AG10803 (cell line): ENCODE measurements at places on chromosomes 6 and 20.

DNA sequence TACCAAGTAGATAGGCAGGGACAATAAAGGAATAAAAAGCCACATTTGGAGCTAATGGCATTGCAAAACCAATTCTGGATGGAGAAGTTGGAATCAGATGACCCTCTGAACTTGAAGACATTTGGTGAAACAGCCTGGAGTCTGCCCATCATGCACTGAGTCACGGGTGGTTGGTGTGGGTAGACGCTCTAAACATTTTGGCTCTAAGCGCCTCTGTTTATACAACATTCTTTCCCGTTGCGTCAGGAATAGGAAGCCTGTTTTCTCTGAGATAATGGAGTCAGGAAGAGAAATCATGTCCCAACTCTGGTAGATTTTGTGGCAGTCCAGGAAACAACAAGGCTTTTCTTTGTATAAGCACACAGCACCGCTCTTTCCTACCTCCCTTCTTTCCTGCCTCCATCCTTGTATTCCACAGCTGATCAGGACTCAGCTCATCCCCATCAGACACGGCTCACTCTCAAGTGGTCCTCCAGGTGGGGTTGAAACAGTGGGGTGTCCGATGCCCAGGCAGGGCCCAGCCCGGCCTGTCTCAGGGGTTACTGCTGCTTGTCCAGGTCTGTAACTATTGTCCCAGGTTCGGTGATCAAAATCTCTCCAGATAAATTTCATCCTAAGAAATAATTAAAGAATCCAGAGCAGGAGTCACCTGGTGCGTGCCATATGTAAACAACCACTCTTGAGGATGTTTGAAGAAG, 12.1 kb upstream of the RAMACL start:
- peak; percentile 96 for DNase-seq

DNA sequence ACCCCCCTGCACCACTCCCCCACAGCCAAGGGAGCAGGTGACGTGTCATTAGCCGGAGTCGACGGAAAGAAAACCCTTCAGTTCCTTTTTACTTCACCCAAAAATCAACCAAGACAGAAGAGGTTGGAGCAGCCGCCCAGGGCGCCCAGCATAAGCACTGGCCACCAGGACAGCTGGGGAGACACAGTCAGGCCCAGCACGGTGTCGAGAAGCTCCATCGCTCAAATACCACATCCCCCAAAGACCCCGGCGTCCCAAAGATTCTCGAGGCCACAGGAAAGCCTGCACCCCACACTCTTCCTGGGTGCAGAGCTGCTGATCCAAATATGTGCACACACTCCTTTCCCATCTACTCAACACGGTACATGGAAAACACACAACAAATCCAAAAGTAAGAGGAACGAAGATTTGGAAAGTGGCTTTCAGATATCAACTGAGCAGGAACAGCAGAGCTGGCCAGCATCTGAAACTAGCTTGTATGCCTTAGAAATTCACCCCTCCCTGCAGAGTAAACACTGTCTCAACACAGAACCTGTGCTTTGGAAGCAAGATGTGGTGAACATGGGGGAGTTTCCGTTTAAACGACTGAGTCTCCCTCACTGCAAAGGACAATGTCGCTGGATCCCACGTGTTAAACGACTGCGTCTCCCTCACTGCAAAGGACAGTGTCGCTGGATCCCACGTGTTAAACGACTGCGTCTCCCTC, 54.6 kb downstream of the DLL1 start:
- DNase-seq = no peak

DNA sequence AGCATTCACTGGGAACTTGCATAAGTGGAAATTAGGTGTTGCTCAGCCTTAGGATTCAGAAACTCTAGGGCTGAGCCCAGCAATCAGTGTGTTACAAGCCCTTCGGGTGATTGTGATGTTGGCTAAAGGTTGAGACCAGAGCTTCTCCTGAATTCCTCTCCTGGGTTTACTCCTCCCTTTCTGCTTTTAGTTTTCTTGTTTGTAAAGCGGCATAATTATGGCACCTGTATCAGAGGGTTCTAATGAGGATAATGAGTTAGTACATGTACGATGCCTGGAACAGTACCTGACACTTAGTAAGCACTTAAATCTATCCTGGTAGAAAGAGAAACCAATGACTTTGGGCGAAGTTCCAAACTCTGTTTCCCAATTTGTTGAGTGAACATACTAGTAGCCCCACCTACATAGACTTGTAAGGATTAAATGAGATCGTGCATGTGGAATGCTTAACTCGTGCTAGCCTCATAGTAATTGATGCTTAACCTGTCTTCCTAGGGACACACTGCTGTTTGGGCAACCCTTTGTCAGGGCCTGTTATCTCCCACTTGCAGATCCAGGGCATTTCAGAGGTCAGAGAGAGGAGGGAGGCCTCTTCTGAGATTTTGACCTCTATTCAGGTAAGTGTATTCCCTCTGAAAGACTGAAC, 932 bp upstream of the EZR start:
- no peak for DNase-seq

DNA sequence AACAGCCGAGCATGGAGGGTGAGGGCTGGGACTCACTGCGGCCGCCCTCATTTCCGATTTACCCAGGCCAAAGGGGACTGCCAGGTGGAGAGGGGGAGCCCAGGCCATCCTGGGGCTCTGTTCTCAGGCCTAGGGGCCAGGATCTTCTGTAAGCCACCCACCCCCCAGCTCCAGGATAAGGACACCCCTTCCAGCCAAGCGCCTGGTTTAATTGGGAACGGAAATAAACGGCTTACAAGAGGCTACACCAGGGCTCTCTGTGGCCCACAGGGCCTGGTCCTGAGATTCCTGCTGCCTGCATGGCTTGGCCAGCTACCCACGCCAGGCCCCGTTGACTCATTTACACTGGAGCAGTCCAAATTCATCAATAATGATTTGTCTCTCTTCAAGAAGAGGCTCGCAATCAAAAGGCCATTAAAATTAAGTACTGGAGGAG, 68.1 kb upstream of the TOP1 start:
- peak; percentile 61 for DNase-seq

DNA sequence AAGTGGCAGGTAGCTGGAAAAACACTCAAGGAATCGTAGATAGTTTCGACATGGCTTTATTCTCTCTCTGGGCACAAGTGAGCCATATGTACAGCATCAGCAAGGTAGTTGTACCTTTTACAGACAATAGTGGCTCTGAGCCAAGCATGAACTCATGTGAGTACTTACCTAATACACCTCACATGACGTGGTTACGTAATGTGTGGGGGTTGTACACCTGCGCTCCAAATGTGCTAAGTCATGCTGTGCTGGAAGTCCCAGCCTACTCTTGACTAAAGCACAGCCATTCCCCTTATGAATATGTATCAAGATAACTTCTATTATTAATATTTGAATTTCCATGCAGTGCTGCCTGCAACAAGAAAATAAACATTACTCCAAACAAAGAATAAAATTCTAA, 78.8 kb upstream of the HMGN3 start:
- no peak for DNase-seq

DNA sequence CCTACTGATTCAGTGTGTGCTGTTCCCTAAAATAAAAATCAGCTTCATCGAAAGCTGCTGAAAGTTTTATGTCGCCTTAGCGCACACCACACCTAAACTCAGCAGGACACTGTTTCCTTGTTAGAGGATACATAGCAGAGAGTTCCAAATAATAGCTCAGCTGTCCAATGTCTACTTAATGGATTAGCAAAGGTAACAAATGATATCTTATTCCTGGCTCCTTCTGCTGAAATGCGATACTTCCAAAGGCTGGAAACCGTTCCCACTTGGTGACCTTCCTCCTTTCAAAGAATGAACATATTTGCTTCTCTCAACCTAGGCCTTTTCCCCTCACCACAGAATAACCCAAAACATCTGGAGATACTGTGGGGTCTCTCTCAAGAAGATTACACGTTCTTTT, 189.5 kb upstream of the GMDS start:
- DNase-seq = no peak

DNA sequence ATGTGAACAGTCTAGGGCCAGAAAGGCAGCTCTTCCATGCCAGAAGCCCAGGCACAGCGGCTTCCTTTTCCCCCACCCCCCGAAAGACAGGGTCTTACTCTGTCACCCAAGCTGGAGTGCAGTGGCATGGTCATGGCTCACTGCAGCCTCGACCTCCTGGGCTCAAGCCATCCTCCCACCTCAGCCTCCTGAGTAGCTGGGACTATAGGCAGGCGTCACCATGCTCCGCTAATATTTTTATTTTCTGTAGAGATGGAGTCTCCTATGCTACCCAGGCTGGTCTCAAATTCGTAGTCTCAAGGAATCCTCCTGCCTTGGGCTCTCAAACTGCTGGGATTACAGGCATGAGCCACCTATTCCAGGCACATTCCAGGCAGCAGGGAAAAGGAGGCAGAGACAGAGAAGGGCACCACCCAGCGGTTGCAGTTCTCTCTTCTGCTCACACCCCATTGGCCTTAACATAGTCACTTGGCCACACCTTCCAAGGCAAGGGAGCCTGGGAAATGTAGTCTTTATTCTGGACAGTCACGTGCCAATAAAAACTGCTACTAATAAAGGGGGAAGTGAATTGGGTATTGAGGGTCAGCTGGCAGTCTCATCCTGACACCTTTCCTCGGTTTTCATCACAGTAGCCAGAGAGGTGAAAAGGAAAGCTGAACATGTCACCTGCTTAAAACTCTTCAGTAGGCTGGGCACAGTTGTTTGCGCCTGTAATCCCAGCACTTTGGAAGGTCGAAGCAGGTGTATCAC, 205.9 kb downstream of the ZMYND8 start:
- DNase-seq = peak; percentile 71

DNA sequence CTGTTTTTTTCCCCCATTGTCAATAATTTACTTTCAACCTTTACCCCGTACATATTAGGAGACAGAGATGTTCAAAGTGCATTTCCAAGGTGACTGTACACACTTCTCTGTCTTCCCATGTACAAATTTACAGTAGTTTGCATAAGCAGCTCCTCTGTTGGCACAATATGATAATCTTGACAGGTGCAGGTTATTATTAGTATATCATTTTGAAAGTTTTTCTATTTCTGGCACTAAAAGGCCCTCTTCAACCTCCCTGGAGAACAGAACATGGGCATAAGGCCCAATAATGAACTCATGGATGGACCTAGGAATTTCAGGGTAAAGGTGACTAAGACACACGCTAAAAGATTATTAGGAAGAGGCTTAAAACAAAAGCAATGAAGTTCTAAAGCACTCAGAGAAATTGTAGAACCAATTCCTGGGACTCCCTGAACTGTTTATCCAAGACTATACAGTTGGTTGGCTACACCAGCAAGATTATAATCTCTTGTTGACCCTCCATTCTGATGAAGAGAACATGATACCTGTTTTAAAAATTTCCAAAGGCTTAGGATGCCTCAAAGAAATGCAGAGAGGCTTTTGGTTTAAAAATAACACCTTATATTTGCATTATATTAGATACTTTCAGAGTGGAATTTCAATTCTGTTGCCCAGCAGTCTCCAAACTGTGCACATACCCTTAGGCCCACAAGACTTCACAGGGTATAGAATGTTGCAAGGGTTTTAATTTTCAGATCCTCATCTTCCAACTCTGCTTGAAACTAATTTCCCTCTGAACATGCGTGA, 1.1 kb downstream of the AIG1 start:
- no peak for DNase-seq

DNA sequence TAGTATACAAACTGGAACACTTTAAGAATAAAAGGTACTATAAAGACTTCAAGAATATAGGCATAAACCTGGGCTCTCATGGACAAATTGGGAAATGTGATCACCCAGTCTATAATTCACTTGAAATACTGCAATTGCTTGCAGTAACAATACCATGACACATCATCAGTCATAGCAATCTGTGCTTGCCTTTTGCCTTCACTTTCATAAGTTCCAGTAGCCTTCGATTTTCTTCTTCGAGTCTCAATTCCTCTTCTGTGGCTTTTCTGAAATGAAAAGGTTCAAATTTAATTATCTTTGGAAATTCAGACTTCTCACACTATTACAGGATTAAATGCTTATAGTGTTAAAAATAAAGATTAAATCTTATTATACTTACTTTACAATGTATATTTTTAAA, 96.3 kb upstream of the ZBTB24 start:
- DNase-seq = no peak

GRCh38 chr20:58179083-58179431, 49.4 kb downstream of the ANKRD60 start:
- DNase-seq = no peak

DNA sequence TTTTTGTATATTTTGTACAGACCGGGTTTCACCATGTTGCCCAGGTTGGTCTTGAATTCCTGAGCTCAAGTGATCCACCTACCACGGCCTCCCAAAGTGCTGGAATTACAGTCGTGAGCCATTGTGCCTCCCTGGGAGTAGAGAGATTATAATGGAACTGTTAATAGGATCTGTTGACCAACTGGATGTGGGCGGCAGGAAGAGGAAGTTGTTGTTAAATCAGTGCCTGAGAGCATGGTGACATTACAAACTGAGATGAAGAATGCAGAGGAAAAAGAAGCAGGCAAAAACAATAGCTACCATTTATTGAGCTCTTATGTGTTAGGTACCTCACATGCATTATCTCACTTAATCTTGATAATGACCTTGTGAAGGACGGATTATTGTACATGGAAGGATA, 9.2 kb upstream of the L3MBTL3 start:
- no peak for DNase-seq

- peak; percentile 75 for DNase-seq
Observed at GRCh38 chr6:119129148-119129967, 50.9 kb upstream of the FAM184A start.

GRCh38 chr20:16167423-16168130, 405.7 kb downstream of the KIF16B start:
- DNase-seq = no peak

GRCh38 chr6:26394289-26394688, 7.8 kb upstream of the BTN3A1 start:
- DNase-seq = peak; percentile 57

DNA sequence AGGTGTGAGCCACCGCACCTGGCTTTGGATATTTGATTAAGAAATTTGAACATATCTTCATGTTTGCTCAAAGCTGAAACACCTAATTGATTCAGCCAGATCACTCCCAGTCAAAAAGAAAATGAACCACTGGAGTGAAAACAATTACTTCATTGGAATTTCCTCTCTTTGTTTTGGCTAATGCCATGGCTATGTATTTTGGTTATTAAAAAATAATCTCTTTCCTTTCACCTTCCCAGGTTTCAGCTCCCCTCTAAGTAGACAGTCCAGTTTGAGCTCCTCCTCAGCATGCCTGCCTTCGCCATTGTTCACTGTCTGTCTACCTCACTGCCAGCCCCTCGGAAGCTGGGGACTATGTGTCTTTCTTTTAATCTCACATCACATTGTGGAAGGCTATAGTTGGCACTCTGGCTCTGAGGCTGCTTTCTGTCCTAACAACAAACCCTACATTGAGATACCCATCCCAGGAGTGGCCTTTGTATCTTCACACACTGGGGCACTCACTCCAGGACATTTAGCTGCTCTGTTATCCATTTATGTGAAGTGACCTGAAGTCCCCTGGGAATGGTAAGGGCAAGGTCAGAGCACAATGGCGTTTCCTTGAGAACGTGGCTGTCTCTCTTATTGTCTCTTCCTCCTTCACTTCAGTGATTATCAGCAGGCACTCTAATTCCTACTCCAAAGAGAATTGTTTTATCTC, 764.0 kb upstream of the CITED2 start:
- DNase-seq = peak; percentile 1
